ENCODE measurements at places on chromosomes 16 and 17.

DNA sequence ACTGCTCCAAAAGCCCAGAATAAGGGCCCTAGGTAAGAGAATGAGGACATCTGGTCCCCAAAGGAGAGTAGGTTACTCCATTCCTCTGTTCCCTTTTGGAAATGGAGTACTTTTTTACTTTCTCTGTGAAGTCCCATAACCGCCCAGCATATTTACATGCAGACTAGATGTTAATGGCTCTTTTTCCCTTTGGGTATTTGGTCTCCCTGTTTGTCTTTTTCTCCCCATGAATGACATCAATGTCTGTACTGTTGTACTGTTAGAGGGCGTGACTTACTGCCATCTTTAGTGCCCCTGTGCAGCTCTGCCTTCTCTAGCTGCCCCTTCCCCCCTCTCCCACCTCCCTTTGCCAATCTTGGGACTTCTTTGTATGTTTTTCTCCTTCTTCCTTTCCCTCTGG is 19.0 kb downstream of the GPR179 start:
- DNase-seq, result no peak

- DNase-seq, result no peak
Observed at GRCh38 chr17:63475491-63476412, 1.1 kb upstream of the ACE start.

DNA sequence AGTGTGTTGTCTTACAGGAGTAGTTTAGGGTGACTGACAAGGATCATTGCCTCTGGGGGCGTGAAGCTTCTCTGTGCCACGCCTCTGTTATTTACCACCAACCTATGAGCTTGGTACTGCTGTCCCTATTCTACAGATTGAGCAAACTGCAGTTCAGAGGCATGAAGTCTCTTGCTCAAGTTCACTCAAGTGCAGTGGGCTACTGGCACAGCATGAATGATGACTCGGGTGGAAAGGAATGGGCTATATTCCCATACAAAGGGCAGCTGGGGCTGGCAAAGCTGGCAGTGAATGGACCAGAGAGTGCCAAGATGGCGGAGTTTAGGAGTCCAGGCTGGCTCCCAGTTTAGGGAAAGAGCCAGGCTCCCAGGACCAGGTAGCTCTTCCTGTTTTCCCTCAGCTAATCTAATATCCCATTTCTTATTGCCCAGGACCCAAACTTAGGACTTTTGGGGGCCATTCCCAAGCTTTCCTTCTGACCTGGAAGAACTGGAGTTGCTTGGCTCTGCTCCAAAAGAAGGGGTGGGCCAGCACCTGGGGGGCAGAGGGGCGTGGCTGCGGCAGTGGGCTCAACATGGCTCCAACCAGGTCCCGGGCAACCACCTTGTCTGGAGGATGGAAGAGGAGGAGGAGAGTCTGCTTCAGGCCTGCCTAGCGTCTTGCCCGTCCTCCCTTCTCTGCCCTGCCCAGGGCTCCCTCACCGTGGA is 12.9 kb downstream of the PLK1 start:
- DNase-seq, result peak; percentile 38

DNA sequence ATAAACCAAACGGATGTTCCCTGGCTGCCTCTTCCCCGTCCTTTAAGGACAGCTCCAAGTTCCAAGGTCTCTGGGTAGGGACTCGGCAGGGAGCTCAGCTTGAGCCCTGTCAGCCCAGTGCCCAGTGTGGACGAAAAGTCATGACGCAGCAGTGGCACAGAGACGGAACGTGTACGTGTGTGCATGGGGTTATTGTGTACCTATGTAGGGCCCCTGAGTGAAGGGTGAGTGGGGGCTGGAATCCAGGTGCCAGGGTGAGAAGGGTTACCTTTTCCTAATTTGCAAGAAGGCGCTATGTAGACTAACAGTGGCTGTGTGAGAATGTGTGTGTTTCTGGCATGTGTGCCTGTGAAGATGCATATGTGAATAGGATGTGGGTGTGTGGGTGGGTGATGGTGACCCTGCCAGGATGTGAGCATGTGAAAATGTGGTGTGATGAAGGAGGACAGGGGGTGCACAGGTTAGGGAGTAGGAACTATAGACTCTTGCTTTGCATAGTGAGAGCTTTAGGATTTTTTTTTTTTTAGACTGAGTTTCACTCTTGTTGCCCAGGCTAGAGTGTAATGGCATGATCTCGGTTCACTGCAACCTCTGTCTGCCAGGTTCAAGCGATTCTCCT is 6.0 kb downstream of the SCN4A start:
- DNase-seq, result no peak

GRCh38 chr17:29369831-29370735 is 20.1 kb upstream of the TAOK1 start:
- peak; percentile 68 for DNase-seq

- DNase-seq, result no peak
Observed at GRCh38 chr17:8563024-8563776, 67.3 kb downstream of the MYH10 start.

GRCh38 chr17:7418472-7419152 is 1.5 kb upstream of the SPEM1 start:
- DNase-seq, result no peak

- no peak for DNase-seq
Observed at GRCh38 chr17:46148247-46148646, 45.0 kb downstream of the KANSL1 start.

DNA sequence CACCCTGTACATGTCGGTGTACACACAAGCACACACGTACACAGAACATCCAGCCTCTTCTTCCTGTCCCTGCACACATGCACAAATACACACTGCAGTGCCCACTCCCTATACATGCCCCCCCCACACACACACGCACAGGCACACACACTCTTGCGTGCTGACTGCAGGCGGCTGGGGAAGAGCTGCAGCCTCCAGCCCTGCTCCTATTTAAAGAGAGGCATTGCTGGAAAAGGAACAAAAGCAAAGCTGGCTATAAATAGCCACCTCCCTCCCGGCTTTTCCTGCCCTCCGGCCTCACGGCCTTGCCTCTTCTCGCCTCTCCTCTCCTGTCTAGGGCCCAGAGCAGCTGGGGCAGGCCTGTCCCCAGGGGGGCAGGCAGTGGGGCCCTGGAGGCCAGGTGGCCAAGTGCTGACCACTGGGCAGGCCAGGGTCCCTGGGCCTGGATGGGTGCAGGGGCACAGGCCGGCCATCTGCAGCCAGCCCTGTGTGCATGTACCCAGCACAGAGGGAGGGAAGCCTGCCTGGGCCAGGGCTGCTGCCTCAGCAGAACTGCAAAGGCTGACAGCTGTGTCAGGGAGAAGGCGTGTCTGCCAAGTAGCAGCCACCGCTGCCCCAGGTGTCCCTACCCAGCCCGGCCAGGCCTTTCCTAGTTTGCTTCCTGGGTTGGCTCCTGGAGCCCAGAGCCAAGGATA is 25.4 kb downstream of the RTN4RL1 start:
- DNase-seq, result no peak

DNA sequence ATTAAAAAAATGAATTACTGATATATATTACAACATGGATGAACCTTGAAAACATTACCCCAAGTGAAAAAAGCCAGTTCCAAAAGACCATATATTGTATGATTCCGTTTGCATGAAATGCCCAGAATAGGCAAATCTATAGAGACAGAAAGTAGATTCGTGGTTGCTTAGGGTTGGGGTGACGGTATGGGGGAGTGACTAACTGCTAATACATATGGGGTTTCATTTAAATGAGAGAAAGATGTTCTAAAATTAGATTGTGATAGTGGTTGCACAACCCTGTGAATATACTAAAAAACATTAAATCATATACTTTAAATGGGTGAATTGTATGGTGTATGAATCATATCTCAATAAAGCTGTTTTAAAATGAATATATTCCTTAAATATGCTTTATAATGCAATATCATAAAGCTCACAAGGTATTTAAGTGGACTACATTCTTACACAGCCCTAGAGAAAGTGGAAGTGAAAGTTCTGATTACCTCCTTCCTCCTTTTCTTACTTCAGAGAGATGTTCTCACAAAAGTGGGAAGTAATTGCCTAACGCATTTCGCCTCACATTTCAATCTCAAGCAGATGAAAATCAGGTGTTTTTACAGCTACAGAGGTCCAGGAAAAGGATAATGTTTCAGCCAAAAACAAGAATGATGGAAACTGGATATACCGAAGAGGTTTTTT is 142.7 kb upstream of the GNAO1 start:
- DNase-seq, result no peak

DNA sequence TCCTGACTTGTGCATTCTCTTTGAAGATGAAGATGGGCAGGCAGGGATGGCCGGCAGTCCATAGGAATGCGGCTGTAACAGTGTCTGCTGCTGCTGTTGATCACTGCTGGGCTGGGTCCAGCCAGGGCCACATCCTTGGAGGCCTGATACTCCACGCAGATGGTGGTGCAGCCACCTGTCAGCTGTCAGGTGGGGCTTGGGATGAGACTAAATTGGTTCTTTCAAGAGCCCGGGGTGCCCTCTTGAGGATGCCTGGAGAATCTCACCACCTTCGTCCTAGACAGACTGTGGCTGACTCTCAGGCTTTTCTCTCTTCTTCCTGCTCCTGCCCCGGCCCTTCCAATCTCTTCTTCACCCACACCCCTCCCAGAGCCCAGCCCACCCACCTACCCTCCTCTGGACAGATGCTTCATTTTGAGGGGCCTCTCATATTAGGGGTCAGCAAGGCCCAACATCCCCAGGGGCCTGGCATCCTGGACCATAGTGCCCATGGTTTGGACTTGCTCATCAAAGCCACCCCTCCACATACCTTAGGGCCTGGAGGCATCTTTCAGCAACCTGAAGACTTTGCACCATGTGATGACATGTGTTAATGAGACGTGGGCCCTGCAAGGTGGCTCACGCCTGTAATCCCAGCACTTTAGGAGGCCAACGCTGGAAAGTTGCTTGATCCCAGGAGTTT is 19.1 kb downstream of the OSBPL7 start:
- DNase-seq, result no peak

- DNase-seq, result no peak
Observed at GRCh38 chr16:68000450-68000849, 1.2 kb upstream of the DPEP2 start.

DNA sequence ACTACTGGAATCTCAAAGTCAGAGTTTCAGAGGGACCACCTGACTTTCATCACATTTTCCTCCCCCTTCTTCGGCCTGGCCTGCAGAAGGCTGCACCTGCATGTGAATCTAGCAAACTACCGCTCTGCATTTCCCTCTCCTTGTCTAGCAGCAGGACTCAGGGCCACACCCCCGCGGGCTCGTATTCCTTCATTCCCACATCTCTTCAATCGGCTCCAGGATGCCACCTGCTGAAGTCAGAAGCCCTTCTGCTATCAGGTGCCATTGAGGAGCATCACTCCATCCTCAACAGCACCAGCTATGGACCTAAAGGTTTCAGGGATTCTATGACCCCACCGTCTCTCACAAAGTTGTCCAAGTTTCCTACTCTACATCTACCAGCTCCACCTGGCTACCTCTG is 169.5 kb downstream of the VPS53 start:
- DNase-seq, result no peak

- DNase-seq, result no peak
Observed at GRCh38 chr16:81478876-81479511, 34.4 kb downstream of the CMIP start.

DNA sequence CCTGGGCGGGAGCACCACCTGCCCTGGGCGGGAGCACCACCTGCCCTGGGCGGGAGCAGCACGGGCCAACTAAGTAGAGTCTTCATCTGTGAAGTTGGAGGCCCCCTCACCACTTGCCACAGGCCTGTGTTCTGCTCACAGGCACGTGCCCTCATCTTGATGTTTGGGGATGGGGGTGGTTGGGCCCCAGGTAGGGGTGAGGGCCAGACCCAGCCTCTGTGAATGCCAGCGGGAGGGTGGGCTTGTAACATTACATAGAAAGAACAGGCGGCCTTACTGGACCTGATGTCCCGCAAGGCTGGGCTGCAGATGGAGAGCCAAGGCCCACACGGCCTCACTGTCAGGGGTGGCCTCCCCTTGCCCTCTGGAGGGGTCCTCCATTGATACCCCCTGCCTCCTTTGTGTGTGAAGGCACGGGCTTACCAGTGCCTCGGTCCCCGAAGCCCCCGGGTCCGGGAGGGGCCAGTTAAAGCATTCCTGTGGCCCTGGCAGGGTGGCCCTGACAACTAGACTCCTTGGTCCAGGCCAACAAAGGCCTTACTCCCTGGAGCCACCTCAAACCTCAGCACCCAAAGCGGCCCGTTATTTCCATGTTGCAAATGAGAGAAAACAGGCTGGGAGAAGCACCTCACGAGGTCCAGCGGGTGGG is 1.1 kb upstream of the SLC16A3 start:
- DNase-seq, result no peak

DNA sequence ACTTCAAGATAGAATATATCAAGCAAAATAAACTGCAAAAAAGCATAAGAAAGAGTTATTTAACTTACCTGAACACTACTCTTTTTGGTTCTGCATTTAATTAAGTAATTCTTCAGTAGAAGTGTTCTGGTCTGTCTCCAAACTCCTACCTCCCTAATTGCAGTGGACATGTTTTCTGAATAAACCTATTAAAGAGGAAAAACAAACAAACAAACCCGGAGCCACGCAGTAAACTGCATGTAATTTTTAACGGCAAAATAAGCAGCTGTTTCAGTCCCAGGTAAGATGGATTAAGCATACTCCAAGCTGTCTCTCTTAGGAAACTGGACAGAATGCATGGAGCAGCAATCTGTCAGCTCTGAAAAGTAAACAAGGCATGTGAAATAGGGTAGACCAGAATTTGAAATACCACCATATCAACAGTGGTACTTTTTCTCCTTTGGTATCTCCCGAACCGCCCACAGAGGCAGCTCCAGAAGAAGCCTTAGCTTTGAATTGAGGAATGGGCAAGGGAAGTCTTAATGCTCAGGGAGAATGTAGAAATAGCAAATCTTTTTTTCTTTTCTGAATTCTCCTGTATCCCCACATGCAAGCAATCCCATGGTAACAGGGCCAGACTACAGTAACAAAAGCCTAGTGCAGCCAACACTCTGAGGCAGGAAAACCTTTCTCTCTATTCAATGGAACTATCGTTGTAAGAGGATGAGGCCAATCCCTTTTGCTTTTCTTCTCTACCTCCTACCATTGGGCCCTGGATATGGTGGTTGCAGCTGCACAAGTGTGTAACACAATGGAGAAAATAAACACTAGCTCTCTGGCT is 12.5 kb downstream of the ABCA5 start:
- DNase-seq, result no peak

GRCh38 chr17:9306086-9306485 is 269.5 kb downstream of the STX8 start:
- DNase-seq, result no peak

GRCh38 chr17:81553018-81553615 is 964 bp upstream of the FAAP100 start:
- peak; percentile 87 for DNase-seq

Data from NCI-H226 (cell line).